ENCODE measurements at places on chromosomes 11 and 22.

GRCh38 chr11:6516865-6517264 is 19.8 kb downstream of the DNHD1 start:
- DNase-seq = no peak

DNA sequence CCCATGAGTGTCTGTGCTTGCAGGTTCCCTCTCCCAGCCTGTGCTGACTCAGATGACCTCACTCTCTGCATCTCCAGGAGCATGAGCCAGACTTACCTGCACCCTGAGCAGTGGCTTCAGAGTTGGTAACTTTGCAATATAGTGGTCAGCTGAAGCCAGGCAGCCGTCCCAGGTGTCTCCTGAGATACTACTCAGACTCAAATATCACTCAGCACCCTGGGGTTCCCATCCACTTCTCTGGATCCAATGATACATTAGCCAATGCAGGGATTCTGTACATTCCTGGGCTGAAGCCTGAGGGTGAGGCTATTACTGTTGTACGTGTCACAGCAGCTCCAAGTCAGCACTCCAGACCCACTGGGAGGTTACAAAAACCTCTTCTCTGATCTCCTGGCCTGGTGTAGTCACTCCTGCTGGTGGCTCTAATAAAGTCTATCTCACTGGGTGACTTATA is 87.8 kb upstream of the TOP3B start:
- peak; percentile 6 for DNase-seq

- DNase-seq = no peak
Observed at GRCh38 chr22:31329453-31330215, 16.5 kb downstream of the PATZ1 start.

GRCh38 chr11:19079643-19080440 is 19.3 kb upstream of the MRGPRX2 start:
- DNase-seq = peak; percentile 73

GRCh38 chr11:110085255-110085838 is 7.8 kb upstream of the ZC3H12C start:
- DNase-seq = peak; percentile 75

- peak; percentile 33 for DNase-seq
Observed at GRCh38 chr11:44793350-44794090, 66.8 kb downstream of the TSPAN18 start.

- DNase-seq = peak; percentile 26
Observed at GRCh38 chr11:33630936-33631748, 69.5 kb downstream of the C11orf91 start.

GRCh38 chr11:124577716-124578427 is 8.1 kb downstream of the OR8A1 start:
- no peak for DNase-seq

GRCh38 chr11:133531458-133531857 is 843 bp downstream of the OPCML start:
- no peak for DNase-seq

DNA sequence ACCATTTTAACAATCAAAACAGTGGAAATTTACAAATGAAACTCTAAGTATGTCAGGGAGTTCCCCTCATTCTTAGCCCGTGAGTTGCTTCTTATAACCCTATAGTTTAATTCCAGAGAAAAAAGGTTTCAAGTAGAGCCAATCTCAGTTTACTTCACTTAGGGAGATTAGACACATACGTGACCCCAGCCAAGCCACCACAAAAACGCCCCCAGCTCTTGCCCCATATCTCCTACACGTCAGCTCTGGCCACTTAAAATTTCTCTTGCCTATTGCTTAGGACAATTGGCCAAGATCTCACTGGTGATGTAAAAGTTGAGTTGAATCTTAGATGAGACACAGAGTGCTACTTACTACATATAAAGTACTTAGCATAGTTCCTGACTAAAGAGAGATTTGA is 166.4 kb downstream of the ETS1 start:
- peak; percentile 100 for DNase-seq

- DNase-seq = no peak
Observed at GRCh38 chr22:37459206-37459605, 27.0 kb downstream of the MFNG start.

GRCh38 chr11:1293619-1294015 is 15.8 kb downstream of the TOLLIP start:
- no peak for DNase-seq

DNA sequence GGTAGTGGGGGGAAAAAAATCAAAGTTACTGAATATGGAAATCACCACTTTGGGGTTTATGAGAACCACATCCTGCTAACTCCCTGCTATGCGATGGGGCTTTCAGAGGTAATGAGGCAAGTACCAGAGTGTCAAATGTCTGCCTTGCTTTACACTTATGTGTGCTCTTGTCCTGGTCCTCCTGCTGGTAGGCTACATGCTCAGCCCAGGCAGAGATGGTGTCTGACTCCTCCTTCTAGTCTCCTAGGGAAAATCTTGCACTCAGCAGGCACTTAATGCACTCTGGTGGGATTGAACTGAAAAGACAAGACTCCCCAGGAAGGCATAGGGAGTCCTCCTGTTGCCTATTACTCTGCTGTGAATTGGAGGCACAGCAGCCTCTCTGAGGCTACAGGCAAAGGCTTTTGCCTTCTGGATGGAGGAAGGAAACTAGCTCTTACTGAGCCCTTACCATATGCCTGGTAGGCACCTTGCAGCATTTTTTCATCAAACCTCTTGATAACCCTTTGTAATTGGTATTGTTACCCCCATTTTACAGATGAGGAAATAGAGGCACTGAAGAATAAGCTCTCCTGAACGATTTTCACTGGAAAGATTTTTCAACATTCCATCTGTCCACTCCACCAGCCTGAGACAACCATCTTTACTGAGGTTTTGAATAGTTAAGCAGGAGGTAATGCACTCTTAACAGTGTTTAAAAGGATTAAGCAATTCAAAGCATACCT is 132.1 kb upstream of the PAX6 start:
- no peak for DNase-seq

DNA sequence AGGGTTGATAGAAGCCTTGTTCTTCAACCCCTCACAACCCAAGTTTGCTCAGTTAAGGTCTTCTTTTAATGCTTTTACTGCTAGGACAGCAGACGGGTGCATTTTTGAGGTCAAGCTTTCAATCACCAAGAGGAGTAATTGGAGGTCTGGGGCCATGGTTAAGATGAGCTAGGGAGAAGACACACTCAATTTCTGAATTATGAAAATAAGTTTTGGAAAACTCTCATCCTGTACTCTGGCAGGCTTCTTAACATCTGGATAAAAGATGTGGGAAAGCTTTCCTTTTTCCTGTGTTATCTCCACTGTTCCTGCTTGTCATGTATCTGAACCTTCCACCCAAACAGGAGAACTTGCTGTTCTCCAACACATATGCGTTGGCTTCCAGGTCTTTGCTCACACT is 9.7 kb downstream of the ABTB2 start:
- DNase-seq = no peak

- no peak for DNase-seq
Observed at GRCh38 chr11:76592961-76593360, 77.6 kb downstream of the LRRC32 start.

DNA sequence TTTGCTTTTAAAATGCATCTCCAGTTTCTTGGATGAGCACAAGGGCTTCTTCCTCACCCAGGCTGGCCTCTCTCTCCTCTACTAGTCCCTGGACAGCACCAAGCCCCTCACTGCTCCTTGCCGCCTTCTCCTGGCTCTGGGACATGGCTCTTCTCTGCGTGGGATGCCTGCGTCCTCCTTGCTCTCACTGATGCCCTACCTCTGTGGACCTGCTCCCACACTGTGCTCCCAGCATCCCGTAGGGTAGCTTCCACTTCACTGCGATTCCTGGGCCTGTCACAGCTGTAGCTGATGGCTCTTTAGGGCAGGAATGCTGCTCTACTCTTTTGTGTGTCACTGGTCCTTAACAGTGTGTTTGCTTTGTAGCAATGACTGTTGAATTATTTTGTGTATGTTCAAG is 136.3 kb downstream of the SNX19 start:
- no peak for DNase-seq

DNA sequence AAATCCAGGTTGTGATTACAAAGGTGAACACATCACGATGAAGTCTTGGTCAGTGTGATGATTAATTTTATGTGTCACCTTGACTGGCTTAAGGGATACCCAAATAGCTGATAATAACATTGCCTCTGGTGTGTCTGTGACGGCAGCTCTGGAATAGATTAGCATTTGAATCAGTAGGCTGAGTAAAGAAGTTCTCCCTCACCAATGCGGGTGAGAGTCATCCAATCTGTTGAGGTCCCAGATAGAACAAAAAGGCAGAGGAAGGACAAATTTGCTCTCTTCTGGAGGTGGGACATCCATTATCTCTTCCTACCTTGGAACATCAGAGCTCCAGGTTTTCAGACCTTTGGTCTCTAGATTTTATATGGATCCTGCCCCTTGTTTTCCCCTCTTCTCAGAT is 856.2 kb upstream of the CCDC90B start:
- no peak for DNase-seq

DNA sequence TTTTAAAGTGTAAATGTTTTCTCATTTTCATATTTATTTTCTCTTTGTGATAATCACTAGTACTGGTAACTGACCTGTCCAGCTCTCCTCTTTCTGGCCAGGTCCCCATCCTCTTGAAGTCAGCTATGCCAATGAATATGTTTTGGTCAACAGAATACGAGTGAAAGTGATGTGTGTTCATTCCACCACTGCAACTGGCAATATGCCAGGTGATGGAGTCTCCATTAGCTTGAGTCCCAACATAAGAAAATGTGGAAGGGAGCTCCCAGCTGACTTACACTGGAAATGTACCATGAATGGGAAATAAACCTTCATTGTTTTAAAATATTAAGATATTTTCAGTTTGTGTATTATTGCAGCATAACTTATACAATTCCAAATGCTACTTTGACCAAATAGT is 75.8 kb downstream of the CCDC34 start:
- DNase-seq = no peak

GRCh38 chr22:38257181-38257580 is 15.6 kb downstream of the TMEM184B start:
- peak; percentile 80 for DNase-seq

- DNase-seq = no peak
Observed at GRCh38 chr22:35368386-35368785, 12.5 kb upstream of the HMOX1 start.

DNA sequence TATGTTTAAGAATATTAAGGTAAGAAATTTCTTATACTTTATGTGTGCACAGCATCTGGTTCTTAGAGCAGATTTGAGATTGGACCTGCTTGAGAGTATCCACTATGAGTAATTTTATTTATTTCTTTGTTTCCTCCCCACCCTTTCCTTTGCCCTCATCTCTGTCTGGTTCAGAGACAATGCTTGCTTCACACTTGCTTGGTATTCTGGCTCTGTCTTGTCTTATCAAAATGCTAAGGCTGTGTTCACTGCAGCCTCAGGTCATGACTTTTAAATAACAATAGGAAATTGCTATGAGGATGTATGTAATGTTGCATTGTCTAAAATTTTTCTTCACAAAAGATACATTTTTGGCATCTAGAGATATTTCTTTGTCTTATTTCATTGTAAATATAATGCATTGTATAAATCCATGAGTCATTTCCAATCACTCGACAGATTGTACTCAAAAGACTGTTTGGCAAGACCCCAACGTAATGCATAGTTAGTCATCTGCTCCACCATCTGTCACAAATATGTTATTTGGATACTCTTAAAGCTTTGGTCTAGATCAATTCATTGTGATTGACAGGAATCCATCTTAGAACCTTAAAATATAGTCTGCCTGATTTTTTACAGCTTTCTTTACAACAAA is 395.7 kb downstream of the AASDHPPT start:
- peak; percentile 64 for DNase-seq

GRCh38 chr11:105838668-105839384 is 183.2 kb downstream of the MSANTD4 start:
- peak; percentile 74 for DNase-seq

GRCh38 chr22:24460418-24461089 is 33.2 kb downstream of the ADORA2A start:
- DNase-seq = peak; percentile 40

- peak; percentile 68 for DNase-seq
Observed at GRCh38 chr11:27218421-27219038, 144.5 kb downstream of the CCDC34 start.

DNA sequence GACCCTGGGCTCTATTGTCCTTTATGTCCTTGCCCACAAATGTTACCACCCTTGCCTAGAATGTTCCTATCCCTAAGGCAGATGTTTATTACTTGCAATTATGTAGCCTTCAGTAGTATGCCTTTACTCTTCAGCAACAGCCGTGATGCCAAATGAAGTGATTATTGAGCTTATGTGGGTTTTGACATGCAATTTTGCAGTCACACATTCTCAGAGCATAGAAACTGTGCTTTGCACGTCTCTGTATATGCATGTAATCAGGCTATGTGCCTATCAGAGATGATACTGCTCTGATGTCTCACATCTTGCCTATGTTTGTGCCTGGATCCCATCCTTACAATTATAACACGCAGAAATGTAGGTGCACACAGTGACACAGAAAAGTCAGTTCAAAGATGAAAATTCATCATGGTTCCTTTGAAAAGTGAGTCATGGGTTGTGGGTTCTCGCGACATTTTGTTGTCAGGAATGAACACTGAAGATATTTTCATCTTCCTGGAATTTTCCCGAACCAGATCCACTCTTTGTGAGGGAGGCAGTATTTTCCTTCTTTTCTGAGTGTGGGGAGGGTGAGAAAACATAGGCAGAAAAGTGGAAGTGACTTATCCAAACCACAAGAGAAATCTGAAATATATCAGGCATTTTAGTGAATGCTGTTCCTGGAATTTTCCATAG is 81.1 kb downstream of the BMAL1 start:
- peak; percentile 19 for DNase-seq

DNA sequence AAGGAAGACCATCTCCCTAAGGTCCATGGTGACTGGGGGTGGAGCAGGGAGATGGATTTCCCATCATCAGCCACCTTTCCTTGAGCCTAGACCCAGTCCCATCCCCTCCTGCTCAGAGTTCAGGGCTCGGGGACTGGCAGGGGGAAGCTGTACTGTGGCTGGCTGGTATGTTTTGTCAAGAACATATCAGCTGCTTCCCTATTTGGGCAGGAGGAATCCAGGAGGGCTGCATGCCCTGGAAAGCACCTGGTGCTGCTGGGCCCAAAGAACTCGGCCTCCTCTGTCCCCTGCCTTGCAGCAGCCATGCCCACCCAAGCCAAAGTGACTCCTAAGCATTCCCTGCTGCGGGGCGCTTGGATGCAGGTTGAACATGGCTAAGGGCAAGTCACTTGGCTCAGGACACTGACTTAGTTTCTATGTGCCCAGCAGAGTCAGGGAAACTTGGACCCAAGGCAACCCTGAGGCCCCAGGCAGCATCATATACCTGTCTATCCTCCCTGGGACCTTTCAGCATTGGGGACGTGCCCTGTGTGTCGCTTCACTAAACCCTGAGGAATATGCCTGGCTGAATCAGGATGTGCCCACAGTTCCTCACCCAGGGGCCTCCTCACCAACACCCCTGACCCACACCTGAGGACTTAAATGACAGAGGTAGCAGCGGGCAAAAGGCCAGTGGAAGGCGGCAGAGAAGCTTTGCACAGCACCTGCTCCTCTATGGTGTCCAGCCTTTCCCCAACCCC is 43.1 kb downstream of the BUD13 start:
- no peak for DNase-seq

DNA sequence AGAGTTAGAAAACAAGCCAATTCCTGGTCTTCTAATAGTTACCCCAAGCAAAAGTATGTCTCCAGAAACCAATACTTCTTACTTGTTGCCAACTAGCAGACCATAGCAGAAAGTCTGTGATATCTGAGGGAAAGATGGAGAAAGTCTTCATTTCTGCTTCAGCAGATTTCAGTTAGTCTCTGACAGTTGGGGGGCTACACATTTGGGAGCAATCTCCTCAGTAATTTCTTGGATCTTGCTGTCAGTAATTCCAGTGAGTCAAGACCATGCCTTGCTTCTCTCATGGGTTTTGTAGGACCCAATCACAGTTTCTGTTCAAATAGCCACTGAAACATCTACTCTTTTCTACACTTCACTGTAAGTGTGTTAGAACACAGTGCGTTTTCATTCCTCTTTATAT is 118.8 kb downstream of the ATXN10 start:
- no peak for DNase-seq
